ENCODE measurements at places on chromosomes 13 and 19.
A peak's percentile ranks its signal among the peaks of the same experiment; 100 is the strongest.

GRCh38 chr13:56173346-56173745 lies 967.4 kb upstream of the PRR20A start:
- DNase-seq = no peak

DNA sequence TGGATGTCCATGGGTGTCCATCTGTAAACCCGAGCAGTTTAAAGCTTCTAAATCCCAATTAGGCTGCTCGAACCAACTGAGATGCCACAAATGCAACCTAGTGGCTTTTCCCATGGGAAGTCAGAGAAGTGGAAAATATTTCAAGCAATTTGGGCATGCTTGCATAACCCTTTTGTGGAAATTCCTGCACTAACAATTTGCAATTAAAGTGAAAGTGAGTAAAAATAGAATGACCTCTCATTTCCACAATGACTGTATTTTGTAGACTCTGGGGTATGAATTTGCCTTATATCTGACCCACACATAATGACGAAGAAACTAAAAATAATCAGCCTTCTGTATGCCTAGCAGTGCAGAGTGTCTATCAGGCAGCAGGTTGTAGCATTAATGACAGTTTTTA lies 91.8 kb upstream of the TSC22D1 start:
- DNase-seq = no peak

- DNase-seq = no peak
These were observed 744.8 kb downstream of the PCDH17 start for GRCh38 chr13:58376349-58376748.

DNA sequence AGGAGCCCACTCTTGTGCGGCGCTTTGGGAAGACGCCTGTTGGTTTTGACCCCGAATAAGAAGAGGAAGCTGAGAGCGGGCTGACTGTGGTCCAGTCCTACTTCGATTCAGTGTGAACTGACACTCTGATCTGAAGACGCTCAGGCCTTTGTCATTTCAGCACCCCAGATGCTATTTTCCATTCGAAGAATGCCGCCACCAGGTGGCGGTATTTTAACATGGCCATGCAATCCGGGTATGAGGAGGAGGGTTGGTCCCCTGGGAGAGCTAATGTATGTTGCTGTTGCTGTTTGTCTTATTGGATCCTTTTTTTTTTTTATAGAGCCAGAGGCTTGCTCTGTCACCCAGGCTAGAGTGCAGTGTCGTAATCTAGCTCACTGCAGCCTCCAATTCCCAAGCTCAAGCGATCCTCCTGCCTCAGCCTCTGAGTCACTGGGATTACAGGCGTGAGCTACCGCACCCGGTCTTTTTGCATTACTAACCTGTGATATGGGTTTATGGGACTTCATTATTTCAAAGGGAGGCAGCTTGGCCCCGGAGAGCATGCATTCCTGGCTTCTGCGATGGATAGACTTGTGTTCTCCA lies 803 bp upstream of the TIMM44 start:
- DNase-seq = peak; percentile 89

DNA sequence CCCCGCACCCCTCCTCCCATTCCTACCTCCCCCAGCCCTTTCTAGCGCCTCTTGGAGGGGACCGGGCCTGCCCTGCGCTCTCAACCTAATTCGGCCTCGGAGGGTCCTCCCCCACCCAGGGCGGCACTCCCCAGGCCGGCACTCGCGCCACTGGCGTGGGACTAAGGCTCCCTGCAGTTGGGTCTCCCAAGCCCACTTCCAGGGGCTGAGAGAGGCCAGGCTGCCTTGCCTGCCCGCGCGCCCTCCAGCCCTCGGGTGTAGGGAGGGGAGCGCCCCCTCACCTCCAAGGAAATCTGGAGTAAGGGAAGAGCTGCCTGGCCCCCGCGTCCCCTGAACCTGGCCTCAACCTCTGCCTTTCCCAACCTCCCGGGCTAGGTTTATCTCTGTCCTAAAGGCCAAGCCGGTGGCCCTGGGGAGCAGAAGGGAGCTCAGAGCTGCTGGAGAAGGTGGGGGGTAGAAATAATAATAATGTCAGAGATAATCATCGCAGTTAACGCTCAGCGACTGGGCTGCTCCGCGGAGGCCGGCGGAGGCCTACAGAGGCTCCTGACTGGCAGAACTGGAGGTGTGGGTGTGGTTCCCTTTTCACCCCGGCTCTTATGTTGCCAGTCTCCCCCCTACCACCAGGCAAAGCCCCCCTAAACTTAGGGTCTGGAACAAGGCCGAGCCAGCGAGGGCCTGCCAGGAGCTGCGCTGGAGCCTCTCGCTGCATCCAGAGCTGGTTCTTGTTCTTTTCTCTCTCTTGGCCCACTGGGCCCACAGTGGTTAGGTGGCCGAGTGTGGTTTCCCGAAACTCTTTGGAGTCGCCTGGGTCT lies 9.6 kb downstream of the ZIC2 start:
- peak; percentile 74 for DNase-seq

GRCh38 chr19:6531956-6532243 lies 1.1 kb downstream of the TNFSF9 start:
- no peak for DNase-seq

- DNase-seq = no peak
These were observed 3.0 kb downstream of the PEG3 start for GRCh38 chr19:56837492-56838023.

DNA sequence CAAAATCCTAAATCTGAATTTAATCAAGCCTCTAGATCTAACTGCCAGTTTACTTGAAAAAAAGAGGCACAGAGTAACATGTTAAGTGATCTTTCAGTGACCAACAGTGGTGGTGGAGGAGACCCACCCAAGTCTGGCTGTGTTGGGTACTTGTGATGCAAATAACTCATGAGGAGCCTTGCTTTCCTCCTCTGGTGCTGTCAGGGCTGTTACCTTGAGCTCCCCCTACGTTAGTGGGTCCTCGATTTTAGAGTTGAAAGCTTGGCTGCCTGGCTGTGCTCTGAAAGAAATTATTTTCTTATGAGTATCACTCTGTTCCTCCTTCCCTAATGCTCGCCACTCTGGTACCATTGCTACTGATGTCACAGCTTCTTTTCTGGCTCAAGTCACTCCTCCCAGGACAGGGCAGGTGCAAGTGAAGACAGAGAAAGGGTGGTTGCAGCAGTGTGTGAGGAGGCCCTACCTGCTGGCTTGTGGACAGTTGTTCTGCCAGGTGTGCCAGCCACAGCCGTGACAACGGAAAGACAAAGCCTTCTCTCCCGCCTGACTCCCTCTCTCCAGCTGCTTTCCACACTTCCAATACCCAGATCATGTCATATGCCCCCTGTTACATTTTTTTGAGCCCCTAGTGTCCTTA lies 6.5 kb upstream of the SUPT20H start:
- no peak for DNase-seq

GRCh38 chr13:54852831-54853230 lies 1824.2 kb downstream of the OLFM4 start:
- no peak for DNase-seq

GRCh38 chr19:19214159-19214490 lies 2.4 kb downstream of the NCAN start:
- DNase-seq = no peak

GRCh38 chr13:83738407-83738806 lies 143.9 kb downstream of the SLITRK1 start:
- no peak for DNase-seq

- DNase-seq = no peak
These were observed 25.1 kb downstream of the ELF1 start for GRCh38 chr13:40993987-40994386.

DNA sequence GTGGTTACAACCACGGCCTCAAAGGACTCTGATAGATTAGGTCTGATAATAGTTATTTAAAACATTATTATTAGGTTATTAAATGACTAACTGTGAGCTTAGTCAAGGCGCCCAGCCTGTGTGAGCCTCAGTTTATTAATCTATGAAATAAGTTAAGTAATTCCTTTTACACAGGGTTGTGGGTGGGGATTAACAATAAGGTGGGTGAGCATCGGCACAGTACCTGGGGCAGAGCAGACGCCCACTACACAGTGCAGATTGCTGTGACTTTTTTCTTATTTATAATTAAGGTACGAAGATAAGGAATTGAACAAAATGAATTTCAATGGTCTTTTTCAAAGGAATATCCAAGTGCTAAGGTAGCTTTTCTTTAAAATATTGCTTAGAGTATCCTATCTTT lies 132.2 kb downstream of the KATNAL1 start:
- no peak for DNase-seq

- DNase-seq = peak; percentile 65
These were observed 20.5 kb downstream of the ATP4B start for GRCh38 chr13:113637262-113638160.

DNA sequence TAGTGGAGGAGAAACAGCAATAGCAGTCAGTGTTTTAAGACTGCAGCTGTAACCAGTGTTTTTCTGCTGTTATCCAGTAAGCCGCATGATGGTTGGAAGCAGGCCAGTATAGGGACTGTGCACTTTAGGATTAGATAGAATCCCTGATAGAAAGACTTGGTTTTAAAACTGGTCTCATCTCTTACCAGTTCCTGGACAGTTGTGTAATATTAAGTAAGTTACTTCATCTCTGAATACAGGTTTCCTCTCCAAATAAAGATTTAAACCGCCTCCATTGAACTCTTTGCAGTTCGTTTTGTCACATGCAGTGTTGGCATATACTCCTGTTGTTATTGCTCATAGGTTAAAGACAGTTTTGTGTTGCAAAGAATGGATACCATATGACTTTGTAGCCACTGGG lies 25.6 kb downstream of the URI1 start:
- no peak for DNase-seq

GRCh38 chr13:59997976-59998375 lies 165.8 kb downstream of the DIAPH3 start:
- no peak for DNase-seq

DNA sequence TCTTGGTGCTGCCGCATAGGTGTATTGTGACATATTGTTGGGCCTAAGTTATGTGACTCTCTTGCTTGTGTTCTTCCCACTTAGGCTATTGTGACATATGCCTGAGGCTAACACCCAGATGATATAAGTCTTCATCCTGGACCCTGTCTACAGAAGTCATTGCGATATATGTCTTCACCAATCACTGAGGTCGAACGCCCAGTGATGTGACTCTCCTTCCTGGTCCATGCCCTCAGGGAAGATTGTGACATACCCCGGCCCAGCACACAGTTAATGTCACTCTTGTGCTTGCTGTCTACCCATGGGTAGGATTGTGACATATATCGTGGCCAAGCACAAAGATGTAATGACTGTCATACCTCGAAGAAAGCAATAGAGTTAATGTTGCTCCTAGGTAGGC lies 16.9 kb upstream of the ZNF730 start:
- DNase-seq = no peak

DNA sequence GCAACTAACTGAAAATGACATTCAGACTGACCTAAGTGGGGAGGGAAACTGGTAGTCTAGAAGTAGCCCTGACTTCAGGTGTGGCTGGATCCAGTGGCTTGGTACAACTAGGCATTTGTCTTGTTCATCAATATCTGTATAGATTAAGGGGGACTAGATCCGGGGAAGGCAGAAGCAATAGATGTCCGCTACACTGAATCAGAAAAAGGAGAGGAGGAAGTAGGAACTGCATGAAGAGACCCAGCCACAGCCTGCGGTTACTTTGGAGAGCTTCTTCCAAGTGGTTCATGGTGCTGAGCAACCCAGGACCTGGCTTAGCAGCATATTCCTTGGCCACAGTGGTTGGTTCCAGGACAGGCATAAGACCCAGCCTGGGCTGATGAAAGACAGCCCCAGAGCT lies 9.9 kb upstream of the PRODH2 start:
- no peak for DNase-seq

GRCh38 chr13:66803808-66804456 lies 426.2 kb downstream of the PCDH9 start:
- no peak for DNase-seq

DNA sequence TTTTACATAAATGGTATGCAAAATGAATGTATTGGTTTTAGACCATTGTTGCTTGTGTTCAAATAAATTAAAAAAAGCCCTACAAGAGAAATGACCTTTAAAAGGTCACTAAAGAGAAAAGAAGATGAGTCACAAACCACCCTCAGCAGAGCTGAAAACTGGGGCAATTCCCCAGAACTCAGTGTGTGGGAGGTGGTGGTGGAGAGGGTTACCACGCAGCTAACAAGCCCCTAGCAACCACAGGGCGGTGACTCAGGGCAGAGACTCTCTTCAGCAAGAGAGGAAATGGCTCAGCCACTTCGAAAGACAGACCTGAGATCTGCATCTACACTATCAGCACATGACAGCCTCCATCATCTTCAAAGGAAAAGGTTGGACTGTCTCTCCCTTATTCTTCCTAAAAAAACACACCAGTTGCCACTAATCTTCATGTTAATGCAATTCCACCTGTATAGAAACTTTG lies 29.4 kb upstream of the NDFIP2 start:
- DNase-seq = no peak

- no peak for DNase-seq
These were observed 9.4 kb downstream of the GARRE1 start for GRCh38 chr19:34263745-34264237.

DNA sequence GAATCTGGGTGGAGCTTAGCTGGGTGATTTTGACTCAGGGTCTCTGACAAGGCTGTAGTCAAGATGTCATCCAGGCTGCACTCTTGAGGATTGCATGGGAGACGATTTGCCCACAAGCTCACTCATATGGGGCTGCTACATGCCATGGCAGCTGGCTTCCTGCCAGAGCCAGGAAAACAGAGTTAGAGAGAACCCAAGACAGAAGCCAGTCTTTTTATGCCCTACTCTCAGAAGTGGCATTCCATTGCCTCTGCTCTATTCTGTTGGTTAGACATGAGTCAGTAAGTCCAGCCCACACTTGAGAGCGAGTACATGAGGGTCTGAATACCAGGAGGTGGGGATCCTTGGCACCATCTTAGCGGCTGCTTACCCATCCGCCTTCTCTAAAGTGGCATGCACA lies 9.5 kb downstream of the POLR1D start:
- DNase-seq = no peak

DNA sequence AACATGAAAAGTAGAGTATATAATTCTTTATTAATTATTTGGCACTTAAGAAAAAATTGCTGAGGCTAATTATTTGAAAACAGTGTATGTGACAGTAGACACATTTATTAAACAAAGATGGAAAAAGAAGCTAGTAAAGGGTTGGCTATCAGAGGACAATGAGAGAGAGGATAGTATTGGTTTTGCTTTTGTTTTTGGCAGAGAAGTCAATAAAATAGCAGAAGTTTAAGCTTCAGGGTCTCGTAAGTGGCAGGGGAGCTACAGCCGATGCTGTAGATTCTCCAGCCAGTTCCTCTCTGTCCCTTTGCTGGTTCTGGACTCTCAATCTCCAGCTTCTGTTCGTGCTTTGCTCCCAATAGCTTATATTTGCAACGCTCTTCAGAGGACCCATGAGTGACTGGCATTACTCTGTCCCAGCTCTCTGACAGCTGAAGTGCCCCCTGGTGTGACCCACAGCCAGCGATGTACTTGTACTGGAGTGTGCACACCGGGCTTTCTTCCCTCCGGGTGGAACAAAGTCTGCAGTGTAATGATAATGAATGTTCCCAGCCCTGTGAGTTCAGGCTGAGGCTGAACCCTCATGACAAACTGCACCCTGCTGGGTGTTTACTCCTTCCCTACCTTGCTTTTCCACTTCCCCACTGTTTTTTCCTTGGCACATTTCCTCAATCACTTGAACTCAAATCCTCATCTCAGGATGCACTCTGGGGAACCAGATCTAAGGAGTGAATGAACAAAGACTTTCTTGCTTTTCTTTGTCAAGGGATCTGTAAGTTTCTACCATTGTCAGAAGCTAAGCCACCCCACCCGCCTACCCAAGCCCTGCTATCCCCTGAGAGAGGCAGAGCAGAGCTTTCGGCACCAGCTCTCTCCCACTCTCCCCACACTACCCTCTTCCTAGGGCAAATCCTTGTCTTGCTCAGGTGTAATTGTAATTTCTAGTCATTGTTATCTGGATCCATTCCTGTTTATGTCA lies 254.8 kb downstream of the LHFPL6 start:
- DNase-seq = no peak

- DNase-seq = no peak
These were observed 46.7 kb downstream of the RXFP2 start for GRCh38 chr13:31786011-31786410.

- no peak for DNase-seq
These were observed 16.8 kb downstream of the CLEC4M start for GRCh38 chr19:7779631-7780486.

Data from type B pancreatic cell (in vitro differentiated cells).